ENCODE measurements at places on chromosomes 6 and 20.

GRCh38 chr6:26489996-26490964 lies 9.8 kb upstream of the BTN1A1 start:
- DNase-seq, result no peak

- no peak for DNase-seq
These were observed 11.9 kb downstream of the GPX5 start for GRCh38 chr6:28537509-28538140.

DNA sequence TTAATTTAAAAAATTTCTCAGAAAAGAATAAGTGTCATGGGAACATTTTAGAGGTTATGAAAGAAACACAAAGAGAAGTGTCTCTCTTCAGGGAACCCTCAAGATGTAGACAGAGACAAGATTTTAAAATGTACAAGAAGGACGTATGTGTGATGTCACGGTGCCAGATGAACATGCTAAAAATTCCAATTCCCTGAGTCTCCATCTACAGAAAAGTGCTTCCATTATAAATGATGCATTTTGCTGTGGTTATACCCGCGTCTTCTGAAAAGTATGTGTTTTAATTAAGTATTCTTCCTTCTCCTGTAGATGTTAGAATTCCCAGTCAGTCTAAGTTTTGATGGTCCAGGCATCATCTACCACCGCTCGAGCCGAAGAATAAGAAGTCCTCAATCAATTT lies 489.1 kb downstream of the PREX1 start:
- DNase-seq, result no peak

GRCh38 chr6:63636518-63637021 lies 968 bp downstream of the PHF3 start:
- DNase-seq, result no peak

DNA sequence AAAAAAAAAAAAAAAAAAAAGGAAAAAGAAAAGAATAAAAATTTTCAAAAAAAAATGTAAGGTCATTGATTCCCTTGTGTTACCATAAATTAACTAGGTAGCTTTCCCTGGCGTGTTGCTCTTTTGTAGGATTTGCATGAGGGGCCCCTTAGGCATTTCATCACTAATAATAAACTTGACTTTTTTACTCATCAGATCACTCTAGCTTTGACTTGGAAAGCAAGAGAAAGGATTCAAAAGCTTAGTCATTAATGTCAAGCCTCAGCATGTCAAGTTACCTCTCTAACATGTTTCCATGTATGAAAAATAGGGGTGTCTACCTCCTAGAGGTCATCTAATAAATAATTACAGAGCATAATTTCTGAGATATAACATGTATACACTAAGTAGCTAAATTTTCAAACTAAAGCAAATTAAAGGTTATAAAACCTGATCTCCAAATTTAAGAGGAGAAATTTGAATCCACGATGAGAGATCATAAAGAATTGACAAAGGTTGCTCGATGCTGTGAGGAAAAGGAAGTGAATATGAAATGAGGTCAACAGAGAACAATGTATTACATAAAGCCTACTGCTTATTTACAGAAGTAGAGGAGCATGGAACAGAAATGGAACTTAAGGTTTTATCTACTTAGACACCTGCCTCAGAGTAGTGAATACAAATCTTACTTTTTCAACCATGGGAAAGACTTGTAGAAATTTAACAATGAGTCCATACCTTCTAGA lies 86.8 kb downstream of the ARHGAP18 start:
- DNase-seq, result no peak

GRCh38 chr6:162092816-162093502 lies 634.6 kb downstream of the PRKN start:
- DNase-seq, result no peak

GRCh38 chr6:36759148-36759759 lies 61.6 kb downstream of the RAB44 start:
- DNase-seq, result no peak

DNA sequence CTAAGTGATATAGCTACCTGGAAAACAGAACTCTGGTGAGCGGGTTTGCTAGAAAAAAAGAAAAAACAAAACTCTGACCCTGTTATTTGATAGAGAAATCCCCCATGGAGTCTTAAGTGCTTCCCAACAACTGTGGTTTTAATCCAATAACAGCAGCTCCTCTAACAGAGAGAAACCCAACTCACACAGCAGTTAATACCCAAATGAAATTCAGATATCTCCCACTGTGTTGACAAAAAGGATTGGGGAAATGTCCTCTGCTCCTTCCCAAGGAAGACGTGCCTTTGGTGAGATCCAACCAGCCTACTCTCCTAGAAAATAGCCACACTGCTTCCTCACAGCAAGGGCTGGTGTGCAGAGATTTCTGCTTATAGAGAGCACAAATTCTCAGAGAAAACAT lies 200.4 kb upstream of the FBXL4 start:
- DNase-seq, result no peak

- no peak for DNase-seq
These were observed 1.4 kb upstream of the RAET1G start for GRCh38 chr6:149924206-149924932.

- no peak for DNase-seq
These were observed 8.3 kb downstream of the WRNIP1 start for GRCh38 chr6:2773449-2773848.

GRCh38 chr6:112912416-112913101 lies 565.4 kb downstream of the RFPL4B start:
- peak; percentile 8 for DNase-seq

- no peak for DNase-seq
These were observed 139.8 kb downstream of the ZDHHC14 start for GRCh38 chr6:157520596-157521361.

DNA sequence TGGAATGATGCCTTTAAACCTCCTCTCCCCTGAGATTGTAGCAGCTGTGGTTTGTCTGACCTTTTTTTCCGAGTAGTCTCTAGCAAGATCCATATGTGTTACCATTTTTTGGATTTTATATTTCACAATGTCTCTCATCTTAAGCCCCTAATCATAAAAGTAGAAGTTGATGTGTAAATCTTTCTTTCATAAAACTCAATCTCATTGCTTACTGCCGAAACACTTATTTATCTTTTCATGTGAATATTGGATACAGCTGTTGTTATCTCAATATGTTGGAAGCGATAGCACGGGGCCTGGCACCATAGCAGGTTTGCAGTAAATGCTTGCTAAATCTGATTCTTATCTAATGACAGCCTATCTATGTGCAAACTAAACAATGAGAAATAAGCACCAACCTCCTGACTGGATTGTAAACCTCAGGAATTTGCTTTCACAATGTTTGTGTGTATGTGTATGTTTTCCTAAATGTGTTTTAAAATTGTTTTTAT lies 14.2 kb downstream of the SMPDL3A start:
- peak; percentile 95 for DNase-seq

DNA sequence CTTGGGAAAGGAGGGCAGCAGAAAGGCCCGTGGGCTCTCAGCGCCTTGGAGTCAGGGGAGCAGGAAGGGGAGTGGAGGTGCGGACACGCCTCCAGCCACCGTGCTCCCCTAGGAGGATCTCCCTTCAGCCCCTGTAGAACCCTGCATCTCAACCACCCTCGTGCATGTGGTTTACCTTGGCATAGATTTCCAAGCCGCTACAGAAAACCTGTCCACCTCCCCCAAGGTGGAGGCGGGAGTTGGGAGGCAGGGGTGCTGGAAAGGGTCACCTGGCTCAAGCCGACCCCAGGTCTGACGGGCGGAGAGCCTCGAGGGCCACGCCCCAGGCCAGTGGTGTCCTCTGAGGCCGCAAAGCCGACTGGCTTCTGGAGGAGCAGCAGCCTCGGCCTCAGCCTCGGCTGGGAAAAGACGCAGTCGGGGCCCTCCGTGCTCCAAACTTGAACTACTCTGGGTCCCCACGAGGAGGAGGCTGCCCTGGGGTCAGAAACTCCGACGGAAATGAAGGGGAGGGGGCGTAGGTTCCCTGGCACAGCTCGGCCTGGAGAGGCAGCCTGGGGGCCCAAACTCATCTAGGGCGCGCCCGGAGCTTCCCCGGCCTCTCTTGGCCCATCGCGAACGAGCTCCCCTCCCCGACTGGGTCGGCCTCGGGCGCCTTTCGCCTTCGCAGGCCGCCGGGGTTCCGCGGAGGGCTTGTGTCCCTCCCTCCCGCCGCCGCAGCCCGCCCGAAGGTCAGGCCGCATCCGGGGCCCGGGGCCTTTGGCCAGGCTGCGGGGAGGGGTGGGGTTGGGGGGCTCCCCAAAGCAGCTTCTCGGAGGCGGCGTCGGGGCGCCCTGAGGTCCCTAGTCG lies 6.3 kb upstream of the FOXF2 start:
- no peak for DNase-seq

DNA sequence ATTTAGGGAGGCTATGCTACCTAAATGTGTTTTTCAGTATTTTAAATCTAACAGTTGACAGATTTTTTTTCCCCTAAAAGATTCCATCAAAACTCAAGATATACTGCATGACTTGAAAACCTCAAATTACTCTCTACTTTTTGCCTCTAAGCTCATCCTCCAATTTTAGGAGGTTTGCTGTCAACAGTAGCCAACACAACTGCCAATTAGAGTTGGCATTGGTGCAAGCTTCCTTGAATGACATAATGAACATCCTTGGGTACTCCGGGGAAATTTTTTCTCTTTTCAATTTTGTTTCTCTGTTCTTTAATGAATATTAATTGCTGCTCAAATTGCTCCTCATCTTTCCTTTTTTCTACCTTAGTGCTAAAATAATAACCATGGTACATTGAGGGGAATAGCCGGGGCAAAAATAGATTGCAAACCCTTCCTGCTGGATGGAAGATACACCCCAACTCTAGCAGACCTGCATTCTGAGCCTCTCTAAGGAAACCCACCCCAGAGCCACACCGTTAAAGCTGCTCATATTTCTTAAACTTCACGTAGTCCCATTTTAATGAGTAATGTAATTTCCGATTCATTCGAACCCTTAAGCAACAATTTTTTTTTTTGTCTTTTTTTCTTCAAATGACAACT lies 34.3 kb downstream of the SLC22A23 start:
- no peak for DNase-seq

GRCh38 chr6:138955262-138955661 lies 32.8 kb downstream of the REPS1 start:
- DNase-seq, result no peak

- DNase-seq, result peak; percentile 45
These were observed 56.2 kb upstream of the EDN1 start for GRCh38 chr6:12233693-12234571.

- no peak for DNase-seq
These were observed 30.1 kb downstream of the CITED2 start for GRCh38 chr6:139344186-139344963.

DNA sequence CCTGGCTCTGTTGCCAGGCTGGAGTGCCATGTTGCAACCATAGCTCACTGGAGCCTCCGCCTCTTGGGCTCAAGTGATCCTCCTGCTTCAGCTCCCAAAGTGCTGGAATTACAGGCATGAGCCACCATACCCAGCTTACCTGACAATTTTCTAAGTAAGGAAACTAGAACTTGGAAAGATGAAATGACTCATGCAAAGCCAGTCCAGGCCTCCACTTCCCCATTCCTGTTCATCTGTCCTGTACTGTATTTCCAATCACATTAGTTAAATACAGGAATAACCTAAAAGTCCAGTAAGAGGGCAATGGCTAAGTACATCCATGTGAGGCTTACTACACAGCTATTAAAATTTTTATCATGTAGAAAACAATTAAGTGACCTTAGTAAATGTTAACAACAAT lies 8.3 kb upstream of the ADGB start:
- no peak for DNase-seq

DNA sequence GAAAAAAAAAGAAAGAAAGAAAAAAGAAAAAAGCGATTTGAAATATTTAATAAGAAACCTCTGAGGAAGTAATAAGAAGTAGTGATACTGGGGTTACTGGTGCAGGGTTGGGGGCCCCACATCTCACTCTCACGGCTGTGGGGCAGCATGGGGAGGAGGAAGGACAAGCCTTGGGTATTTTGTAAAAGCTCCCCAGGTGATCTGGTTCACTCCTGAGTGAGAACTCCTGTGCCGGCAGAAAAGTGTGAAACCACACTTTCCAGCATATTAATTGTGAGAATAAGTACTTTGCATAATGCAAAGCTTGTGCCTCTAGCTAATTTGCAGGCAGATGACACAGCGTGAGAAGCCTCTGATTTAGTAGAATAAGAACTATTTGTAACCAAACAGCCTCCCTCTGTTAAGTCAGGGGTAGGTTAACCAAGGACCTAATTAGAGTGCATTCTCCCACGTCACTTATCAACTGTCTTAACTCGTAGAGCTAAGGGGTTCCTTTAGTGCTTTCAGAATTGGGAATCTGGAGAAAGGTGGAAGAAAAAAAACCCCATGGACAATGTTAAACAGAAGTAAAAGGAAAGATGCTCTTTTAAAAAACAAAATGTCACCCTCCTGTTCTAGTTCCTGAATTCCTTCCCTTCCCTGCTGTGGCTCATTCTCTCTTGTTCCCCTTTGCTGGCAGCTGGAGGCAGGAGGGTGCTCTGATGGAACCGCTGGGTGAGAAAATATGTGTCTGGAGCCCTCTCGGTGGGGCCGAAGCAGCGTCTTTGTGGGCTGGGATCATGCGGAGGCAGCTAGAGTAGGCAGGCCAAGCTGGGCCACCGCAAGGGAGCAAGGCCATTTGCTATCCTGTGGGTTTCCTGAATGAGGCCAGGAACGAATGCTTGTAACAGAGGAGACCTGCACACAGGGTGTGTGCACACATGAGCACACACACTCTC lies 108.7 kb downstream of the FYN start:
- DNase-seq, result no peak

DNA sequence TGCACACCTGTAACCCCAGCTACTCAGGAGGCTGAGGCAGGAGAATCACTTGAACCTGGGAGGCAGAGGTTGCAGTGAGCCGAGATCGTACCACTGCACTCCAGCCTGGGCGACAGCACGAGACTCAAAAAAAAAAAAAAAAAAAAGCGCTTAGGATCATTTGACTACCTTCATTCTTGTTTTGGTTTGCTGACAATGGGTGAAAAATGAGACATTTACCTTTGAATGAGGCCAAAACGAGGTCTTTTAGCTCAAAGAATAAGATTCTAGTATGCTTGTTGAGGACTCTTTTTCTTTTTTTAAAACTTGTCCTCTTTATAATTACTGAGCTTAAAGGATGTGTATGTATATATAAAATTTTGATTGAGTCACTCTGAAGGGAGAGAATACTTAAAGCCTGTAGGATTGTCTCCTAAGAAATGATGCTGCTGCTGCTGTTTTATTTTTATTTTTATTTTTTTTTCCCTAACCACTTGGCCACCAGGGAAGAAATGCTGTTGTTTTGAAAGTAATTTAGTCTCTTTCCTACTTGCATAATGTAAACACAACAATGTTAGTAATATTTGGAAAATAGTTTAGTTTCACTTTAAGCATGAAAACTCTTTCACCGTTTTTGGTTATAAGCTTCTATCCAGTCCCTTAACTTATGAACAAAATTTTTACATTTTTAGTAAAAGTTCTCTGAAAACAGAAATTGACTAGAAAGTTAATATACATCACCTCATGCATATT lies 7.9 kb downstream of the UBR2 start:
- DNase-seq, result no peak

Data from AG09319 (cell line).